ENCODE measurements at places on chromosomes 3 and 15.

- no peak for DNase-seq
These were observed 90.4 kb downstream of the MB21D2 start for GRCh38 chr3:192827208-192827607.

DNA sequence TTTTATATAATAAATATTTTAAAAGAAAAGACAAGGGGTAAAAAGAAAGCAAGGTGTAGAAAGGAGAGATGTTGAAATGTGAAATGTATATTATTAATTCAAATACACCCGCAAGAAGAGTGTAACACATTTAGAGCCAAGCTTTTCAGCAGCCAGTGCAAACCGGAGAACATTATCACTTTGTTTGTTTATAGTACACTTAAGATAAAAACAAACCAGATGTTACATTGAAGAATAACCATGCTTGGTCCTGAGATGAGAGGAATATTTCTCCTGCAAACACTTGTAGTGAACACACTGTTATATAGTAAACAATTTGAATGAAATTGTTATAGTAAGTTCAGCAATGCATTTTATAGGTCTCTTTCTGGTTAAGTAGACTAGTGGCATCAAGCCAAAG lies 1441.5 kb downstream of the OTOL1 start:
- DNase-seq: no peak

GRCh38 chr3:182124716-182125115 lies 413.0 kb downstream of the SOX2 start:
- no peak for DNase-seq

- no peak for DNase-seq
These were observed 16.6 kb upstream of the MRPS22 start for GRCh38 chr3:139327231-139327630.

GRCh38 chr3:66497288-66497984 lies 3.4 kb downstream of the LRIG1 start:
- DNase-seq: no peak
